Fibroblast of skin of scalp (primary cell): ENCODE measurements at places on chromosomes 16 and 17.

GRCh38 chr17:6797718-6798351 is 21.8 kb downstream of the FBXO39 start:
- DNase-seq = no peak

GRCh38 chr17:77685881-77686486 is 272.5 kb upstream of the TNRC6C start:
- no peak for DNase-seq

- no peak for DNase-seq
These were observed 510.5 kb upstream of the CDH8 start for GRCh38 chr16:62546701-62547100.

- peak; percentile 93 for DNase-seq
These were observed at the start of gene MPHOSPH6 for GRCh38 chr16:82169861-82170845. MPHOSPH6 (minus strand) TSS chr16:82170224; CDS start chr16:82170175, 49 bp downstream.

- no peak for DNase-seq
These were observed 22.2 kb downstream of the SOCS1 start for GRCh38 chr16:11233727-11234376.

DNA sequence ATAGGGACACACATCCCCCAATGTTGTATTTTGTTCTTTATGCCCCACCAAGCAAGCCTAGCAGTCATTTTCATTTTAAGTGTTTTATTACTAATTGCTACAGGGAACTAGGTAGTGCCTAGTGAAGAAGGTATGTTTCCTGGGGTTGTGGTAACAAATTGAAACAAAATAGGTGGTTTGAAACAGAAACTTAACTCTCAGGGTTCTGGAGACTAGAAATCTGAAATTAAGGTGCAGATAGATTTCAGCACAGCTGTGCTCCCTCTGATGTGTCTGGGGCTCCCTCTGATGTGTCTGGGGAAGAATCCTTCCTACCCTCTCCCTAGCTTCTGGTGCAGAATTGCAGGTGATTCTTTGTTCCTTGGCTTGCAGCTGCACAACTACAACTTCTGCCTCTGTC is 390.1 kb downstream of the ZFHX3 start:
- no peak for DNase-seq

DNA sequence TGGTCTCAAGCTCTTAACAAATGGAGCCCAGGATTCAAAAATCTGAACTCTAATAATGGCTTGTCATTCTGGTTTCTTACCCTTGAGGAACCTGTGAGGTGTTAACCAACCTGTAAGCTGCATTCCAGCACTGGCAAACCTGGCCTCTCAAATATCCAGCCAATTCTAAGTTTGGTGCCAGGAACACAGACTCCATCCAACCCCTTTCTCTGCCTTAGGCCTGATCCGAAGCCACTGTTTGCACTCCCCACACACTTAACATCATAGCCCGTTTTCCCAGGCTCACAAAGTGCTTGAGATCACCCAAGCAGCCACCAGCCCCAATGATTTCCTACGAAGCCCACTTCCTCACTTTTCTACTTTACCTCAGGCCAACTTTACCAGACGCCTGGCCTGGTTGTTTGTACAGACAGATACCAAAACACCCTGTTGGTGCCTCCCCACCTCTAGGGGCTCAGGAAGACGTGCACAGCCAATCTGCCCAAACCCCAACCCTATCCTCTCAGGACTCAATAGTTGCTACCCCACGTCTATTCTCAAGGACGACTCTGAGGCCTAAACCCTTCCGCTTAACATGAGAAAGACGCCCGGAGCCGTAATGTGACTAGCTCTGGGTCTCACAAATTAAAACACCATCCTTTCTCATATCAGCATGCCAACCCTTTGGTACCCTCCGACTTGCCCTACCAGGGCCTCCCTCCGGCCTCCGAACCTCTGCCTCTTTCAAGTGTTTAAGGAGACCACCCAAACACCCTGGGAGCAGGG is 3.2 kb upstream of the PER1 start:
- DNase-seq = no peak

DNA sequence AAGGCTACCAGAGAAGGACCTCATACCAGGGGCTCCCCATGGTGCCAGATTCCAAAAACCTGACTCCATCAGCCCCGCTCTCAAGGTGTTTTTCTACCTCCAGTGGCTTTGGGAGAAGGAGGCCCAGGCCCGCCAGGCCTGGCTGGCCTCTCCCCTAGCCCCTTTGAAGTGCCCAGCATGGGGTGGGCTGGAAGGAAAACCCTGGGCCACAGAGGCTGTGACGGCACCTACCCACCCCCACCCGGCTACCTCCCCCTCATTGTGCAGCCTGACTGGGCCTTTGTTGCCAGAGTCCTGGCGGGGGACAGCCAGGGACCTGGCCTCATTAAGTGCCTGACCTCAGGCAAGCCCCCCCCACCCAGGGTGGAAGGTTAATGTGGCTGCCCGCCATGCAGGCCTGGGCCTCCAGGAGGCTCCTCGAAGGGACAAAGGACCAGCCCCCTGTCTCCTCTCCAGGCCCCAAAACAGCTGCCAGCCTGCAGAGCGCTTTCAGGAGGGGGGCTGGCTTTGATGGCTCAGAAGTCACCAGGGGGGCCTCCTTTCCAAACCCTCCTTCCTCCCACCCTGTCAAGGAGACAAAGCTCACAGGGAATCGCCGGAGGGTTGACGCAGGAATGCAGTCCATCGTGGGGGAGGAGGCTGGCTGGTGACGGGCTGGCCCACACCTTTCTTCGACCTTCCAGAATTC is 159.4 kb downstream of the ZNF423 start:
- DNase-seq = no peak

DNA sequence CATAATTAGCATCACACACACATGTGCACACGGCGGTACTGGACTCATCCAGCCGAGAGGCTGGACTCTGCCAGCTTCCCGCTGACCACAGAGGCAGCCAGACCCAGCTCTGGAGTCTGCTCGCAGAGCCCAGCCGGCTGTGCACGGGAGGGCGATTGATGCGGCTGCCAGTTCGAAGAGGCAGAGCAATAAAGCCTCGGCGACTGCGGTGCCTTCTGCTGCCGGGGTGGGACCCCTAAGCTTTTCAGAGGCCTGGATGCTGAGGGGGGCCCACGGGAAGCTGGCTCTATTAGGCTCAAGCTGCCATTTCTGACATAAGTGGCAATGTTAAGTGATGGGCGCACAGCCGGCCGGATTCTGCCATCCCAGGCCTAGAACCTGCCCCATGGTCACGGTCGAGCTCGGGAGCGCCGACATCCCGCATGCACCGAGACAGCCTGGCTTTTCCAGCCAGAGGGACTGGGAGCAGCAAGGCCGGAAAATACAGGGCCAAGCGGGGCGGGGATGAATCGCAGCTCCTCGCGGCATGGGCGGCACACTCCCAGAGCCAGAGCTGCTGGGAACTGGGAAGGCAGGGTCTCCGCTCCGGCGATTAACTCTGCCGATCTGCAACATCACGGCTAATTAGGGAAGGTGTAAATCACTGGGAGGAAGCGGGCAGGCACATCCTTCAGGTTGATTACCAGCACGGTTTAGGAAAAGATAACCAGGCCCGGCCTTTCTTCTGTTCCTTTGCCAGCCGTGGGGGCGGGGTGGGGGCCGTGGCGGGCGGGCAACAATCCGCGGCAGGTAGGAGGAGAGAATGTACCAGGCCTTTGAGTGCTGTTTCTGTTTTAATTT is 57.7 kb downstream of the TBC1D16 start:
- no peak for DNase-seq

GRCh38 chr16:16857603-16858283 is 478.8 kb downstream of the NPIPA7 start:
- DNase-seq = no peak

DNA sequence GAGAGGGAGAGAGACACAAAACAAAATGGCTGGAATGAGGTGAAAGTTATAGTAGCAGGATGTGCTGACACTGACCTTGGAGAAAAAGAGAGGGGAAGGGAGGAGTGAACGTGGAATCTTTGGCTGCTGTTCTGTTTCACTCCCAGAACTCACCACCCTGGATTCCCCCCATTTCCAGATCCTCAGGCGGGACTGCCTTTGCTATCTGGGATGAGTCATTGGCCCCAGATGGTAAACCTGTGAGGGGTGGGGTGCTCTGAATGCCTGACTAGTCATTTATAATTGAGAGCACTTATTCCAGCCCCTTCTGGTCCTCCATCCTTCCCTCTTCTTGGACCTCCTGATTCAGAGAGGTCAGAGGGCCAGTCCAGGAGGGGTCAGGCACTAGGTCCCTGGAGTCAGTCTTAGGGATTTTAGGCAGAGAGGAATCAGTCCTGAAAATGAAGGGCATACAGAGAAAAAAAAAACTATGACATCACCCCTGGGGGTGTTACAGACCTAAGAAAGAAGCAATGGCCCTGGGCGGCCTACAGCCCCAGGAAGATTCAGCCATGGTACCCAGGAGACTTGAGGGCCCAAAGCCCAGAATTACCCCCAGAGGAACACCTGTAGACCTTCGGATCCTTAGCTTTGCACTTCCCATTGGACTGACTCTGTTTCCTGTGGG is 2.2 kb upstream of the ZG16 start:
- peak; percentile 23 for DNase-seq

GRCh38 chr16:20271893-20272292 is 55.4 kb downstream of the GP2 start:
- DNase-seq = no peak

- DNase-seq = no peak
These were observed 7.1 kb downstream of the GP2 start for GRCh38 chr16:20320178-20320577.

DNA sequence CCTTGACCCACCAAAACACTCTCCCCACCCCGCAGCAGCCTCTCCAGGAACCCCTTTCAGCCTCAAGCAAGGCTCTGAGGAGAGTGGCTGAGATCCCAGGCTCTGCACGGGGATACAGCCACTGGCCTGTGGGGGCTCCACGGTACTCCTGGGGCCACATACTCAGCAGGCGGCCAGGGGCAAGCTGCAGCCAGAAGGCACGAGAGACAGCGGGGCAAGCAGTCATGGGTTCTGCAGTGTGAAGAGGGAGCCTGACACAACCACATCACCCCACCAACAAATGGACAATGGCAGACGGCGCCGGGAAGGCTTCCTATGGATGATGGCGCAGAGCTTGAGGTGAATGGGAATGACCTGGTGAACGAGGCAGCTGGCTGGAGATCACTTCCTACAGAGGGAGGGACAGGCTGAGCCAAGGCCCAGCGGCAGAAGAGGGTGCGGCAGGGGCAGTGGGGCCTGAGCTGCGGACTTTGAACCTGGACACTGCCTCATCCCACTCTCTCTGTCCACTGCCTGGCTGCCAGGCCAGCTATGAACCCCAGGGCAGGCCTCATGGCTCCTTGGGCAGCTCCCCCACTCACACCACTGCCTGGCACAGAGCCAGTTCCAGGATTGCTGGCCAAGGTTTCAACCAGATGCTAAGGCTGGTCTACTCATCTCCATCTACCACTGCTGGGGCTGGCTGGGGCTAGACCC is 10.8 kb upstream of the BCAR1 start:
- no peak for DNase-seq
